SW 1271 (cell line): ENCODE measurements at places on chromosomes 16 and 17.

DNA sequence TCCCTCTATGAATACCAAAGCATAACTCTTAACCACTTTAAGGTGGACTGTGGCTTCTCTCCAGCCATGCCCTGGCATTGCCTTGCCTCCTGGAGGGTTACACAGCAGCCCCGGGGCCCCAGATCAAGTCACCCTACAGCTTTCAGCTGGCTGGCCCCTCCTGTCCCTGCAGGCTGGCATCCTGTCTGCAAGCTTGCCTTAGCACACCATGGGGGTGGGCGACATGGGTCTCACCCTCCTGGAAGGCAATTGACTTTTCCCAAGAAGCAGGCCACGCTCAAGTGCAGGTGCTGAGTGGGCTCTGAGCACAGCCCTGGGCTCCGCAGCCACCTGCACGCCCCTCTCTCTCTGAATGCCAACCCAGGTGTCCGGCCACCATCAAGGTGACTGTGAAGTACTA is 25.8 kb upstream of the AKTIP start:
- no peak for DNase-seq

GRCh38 chr17:11461993-11462548 is 136.2 kb upstream of the DNAH9 start:
- DNase-seq = no peak

DNA sequence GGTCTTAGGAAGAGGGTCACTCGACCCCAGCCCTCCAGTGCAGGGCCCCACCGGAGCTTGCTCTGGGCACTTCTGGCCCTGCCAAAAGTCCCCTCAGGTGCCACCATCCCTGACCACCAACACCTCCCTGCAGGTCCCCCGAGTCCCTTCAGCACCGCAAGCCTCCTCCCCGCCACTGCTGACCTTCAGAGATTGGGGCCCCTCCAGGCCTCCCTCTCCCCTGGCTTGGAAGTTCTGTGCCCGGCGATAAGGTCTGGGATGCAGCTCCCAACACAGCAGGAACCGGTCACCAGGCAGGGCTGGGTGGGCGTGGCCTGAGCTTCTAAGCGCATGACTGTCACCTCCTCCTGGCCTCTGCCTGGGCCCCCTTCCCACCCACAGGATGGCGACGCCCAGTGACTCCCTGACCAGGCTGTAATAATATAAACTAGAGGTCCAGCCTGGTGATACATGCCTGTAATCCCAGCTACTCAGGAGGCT is 11.2 kb downstream of the PIEZO1 start:
- peak; percentile 28 for DNase-seq

DNA sequence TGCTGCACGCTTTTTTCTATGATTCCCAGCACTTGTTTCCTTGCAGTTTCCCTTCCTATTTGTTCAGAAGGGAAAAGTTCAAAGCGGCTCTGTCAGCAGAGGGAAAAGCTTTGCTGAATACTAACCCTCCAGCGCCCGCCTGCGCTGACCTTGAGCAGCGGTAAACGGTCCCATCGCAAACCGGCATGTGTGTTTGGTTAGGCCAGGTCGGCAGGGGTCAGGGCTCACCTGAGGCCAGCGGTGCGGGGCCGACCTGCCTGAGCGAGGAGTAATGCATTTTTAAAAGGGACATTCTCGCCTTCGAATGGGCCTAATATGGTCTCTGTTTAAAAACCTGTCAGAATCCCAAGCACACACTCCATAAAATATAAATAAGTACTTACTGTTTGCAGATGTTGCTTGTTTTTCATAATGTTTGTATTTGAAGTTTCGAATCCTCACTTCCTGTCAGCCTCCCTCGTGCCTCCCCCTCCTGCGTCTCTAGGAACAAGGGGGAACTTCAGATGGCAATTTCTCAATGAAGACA is 110.1 kb downstream of the IRX3 start:
- no peak for DNase-seq

DNA sequence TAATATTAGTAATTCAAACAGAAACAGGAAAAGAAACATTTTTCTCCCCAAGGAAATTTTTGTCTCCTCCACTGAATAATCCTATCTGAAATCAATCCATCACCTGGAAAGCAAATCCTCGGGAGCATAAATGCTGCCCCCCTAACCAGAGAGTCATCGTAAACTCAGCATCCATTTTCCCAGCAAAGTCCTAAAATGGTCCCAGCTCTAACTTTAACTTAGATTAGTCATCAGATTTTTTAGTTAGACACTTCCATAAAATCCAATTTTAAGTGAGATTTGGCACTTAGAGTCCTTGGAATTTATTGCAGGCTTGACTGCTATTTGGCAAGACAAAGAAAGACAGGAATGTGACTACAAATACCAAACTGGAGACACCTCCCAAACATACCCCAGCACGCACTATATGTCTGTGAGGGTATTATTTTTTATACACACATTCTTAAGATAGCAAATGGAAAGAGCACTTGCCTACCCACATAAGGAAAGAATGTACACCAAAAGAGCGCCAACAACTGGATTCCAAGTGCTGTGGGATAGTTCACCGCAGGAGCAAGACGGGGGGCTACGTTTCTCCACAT is 15.4 kb downstream of the SCO1 start:
- DNase-seq = no peak

DNA sequence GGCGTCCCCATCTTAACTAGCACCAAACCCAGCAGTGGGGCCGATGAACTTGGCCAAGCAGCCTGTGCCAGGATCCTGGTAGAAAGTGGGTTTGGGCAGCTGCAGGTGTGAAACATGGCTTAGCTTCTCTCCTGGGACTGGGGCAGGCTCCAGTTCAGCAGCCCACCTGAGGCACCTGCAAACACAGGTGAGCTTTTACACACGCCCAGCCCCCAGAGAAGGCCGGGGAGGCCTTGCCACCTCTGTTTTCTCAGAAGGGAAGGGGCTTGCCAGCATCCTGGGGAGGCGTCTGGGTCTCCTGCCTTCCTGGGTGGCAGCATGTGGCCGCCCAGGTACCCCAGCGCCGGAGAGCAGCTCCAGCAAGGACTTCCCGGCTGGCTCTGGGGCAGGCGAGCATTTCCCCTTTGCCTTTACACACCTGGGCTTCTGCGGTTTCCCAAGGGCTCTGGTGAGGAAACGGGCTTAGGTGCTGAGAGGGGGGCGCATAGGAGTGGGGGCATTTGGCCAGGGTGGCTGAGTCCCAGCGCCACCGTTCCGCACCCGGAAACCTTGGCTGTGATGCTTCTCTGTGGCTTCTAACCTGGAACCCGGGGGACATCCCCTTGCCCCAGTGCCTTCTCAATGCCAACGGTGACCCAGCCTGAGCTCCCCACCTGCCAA is 81.6 kb upstream of the CBX4 start:
- DNase-seq = no peak

DNA sequence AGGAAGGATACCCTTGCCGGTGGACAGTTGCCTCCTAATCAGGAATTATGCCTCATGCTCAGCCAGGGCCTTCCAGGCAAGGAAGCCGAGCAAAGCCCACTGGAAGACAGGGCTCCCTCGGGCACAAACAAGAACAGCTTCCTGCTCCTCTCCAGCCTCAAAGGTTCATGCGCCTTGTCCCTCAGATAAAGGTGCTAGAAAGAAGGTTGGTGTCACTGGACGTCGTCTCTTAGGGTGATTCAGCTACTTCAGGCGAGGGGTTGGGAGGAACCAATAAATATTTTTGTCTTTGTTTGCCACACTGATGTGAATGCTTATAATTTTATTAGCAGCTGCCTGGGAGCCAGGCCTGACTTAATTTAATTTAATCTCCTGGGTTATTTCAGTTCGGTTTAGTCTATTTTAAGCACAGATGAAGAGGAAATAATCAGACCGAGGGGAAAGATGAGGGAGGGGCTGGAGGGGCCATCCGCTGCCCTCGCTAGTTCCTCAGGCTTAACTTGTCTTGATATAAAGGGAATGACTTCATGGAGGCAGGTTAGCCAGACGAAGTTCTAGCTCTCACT is 171.8 kb upstream of the CACNG5 start:
- no peak for DNase-seq

DNA sequence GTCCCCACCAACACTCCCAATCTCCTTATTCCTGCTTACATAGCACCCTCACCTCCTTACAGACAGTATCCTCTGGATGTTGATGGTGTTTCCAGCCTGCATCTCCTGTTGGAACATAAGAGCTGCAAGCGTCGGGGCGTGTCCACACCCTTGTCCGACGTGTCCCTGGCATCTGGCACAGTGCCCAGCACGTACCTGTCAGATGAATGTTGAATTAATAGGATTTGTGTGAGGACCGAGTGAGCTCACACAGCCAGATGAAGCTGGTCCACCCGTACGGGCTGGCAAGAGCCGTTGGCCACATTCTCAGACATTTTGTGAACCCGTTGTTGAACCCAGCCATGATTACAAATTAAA is 12.2 kb upstream of the CBX4 start:
- DNase-seq = no peak

DNA sequence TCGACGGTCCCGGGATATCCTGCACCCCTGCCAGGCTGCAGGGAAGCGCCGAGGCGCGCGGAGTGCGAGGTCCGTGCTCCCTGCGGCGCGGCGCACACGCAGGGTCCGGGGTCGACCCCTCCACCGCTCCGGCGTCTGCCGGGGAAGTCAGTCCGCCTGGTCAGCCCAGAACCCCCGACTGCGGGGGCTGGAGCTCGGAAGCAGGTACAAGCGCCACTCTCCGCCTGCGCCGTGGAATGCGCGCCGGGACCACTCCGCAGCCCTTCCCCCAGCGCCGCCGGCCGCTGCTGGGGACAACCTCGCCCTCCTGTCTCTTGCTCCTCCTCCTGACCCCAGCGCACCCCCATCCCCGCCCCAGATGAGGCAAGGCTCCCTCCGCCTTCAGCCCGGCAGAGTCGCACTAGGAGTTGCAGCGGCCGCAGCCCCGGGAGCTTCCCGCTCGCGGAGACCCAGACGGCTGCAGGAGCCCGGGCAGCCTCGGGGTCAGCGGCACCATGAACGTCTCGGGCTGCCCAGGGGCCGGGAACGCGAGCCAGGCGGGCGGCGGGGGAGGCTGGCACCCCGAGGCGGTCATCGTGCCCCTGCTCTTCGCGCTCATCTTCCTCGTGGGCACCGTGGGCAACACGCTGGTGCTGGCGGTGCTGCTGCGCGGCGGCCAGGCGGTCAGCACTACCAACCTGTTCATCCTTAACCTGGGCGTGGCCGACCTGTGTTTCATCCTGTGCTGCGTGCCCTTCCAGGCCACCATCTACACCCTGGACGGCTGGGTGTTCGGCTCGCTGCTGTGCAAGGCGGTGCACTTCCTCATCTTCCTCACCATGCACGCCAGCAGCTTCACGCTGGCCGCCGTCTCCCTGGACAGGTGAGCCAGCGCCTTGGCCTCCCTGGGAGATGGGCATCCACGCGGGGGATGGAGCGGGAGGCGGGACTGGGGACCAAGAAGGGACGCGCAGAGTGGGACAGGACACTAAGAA is at the start of gene GALR2:
Gene GALR2, plus strand, starts transcription at position 392 of the 974 bp plus-strand sequence. Its CDS starts 103 bp downstream, at position 495.
- no peak for DNase-seq

- no peak for DNase-seq
Measured at GRCh38 chr17:20074489-20074888, 65.3 kb downstream of the SPECC1 start.
